ENCODE measurements at places on chromosomes 7 and 10.

DNA sequence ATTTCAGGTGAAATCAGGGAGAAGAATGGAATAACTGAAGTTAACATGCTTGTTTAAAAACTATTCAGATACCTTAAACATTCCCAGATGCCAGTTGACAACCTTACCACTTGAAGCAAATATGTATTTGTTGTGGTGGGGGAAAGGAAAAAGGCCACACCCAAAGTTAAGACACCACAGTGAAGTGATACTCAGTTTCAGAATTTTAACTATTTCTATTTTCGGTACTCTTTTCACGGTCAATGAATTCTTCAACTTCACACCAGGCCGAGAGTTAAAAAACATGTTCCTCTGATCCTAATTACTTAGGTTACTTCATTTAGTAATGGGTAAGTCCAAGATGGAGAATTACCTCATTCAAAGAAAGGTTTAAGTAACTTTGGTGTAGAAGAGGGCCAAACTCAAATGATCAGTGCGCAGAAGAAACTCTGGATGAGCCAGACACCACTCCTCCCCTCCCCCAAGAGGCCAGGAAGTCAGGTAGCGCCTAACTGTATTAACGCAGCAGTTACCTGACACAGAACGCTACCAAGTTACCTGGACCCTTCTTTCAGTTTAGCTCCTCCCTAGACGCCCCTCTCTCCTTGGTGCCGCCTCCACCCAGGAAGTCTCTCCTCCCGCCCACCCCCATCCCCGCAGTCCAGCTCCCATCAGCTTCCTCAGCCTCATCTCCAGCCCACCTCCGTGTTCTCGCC is 700 bp downstream of the MTPN start:
- peak; percentile 1 for DNase-seq

GRCh38 chr10:15719899-15720634 is at the start of gene ITGA8:
ITGA8 (minus strand) TSS chr10:15719922; CDS start chr10:15719771, 151 bp downstream.
- DNase-seq = no peak

DNA sequence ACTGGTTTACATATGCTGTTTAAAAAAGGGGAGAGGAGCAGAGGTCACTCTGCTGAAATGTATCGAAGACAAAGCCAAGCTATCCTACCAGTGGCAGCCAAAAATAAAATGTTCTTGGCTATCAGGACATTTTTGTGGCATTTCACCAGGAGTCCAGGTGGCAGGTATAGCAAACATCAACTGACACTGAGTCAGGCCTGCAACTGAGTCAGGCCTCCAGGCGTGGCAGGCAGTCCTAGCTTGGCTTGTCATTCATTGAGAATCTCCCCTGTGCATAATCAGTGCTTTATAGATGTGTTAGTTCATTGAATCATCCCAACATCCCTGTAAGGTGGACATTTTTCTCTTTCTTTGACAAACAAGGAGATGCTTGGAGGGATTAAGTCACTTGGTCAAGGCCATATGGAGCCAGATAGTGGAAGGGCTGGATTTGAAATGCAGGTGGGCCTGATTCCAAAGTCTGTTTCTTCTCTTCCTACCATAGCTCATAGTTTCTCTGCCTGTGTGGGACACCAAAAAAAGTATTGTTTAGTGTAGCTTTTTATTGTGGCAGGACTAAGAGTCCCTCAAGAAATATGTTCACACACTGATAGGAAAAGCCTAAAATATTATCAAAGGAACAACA is 4.3 kb downstream of the DYNC1I1 start:
- no peak for DNase-seq

DNA sequence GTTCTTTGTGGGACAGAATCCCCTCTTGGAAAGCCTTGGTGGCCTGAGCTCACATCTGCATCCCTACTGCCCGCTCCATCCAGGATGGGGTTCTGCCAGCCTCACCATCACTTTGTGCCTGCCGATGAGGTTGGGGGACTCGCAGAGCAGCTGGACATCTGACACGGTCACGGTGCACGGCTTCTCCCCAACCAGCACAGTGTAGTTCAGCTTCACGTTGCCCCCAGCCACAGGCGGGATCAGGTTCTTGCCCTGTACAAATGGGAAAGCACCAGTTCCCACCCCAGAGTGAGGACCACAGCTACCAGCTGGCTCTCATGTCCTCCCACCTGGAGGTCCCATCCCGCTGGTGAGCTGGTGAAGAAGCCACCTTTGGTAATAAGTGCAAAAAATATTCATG is 395.8 kb downstream of the PLXNA4 start:
- no peak for DNase-seq

DNA sequence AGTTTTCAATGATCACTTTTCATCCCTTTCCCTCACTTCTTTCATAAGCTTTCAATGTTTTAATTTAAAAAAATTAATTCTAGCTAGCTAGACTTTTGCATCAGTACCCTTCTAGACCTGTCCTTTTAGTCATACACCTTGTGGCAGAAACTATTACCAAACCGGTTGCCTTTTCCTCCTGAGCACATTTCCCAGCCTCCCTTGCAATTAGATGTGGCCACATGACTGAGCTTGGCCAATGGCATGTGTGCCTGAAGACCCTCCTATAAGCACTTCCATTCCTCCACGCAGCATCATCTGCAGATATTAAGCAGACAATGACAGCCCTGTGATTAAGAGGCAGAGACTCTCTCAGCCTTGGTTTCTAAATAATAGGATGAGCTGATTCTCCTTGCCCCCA is 12.3 kb downstream of the DKK1 start:
- DNase-seq = no peak

DNA sequence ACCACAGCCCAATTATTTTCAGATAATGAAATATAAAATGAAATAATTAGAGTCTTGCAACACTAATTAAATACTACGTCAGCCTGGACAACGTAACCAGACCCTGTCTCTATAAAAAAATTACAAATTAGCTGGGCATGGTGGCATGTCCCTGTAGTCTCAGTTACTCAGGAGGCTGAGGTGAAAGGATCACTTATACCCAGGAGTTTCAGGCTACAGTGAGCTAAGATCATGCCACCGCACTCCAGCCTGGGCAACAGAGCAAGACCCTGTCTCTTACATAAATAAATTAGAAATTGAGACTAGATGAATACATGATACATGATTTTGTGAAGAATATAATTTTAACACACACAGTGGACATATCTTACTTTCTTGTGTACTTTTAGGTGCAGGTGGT is 18.4 kb downstream of the TIAL1 start:
- no peak for DNase-seq

DNA sequence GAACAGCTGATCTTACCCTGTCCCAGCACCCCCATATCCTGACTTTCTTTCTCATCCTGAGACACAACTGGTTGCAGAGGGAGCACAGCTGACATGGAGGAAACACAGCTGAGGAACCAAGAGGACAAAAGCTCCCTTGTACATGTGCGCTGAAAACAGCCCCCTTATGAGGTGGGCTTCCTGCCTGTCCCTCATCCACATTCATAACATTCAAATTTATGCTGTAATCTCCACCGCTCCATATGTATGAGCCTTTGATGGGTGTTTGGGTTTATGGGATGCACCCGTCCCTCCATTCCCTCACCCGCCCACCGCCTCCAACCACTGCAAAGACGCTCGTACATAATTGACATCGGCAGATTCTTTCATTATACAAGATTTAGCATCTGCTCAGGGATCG is 49.6 kb upstream of the BTRC start:
- no peak for DNase-seq

DNA sequence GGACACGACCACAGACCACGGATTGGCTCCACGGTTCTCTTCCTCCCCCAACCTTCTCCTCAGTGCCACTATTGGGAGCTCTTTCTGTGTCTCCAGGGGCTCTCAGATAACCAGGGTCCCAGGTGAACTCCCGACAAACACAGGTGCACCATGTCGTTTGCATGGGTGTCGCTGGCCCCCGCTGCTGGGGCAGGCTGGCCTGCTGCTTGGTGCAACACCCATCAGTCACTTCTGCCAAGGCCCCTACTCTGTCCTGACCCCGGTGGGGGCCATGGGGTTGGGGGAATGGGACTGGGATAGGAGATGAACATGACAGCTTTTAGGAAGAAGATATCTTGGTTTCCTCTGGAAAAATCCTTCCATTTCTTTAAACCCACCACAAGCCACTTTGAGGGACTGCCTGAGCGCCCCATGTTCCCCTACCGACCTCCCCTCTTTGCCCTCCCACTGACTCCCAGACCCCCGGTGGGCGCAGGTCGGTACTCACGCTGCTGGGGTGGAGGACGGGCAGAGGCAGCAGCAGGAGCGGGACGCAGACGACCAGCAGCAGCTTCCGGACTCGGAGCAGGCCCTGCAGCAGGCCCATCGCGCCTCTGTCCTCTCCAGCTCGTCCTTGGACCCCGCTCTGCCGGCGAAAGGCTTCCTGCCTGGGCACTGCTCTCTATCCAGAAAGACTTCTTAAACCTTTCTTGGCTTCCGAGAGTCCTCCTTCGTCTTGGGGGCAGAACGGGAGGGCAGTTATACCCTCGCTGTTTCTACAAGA is 894 bp downstream of the SLC13A4 start:
- no peak for DNase-seq

DNA sequence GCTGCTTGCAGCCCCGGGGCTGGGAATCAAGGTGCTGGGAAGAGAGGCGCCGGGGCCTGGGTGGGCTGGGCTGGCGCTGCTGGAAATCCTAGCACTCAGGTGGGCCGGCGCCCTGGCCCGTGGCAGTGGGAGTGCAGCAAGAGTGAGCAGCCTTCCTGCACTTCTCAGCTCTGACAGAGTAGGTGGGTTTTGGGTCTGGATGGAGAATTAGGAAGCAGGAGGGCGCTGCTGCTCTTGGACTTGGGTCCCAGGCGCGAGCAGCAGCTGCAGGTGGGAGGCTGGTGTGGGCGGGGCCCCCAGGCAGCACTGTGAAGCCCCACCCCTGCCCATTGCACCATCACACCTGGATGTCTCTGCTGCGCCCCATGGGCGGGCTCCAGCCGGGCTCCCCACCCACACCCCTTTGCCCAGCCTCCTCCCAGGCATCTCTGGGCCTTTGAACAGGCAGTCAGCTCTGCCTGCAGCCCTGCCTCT is 6.0 kb downstream of the BRI3 start:
- DNase-seq = no peak

GRCh38 chr7:139745678-139746143 is 32.1 kb downstream of the HIPK2 start:
- DNase-seq = no peak

GRCh38 chr10:102549549-102549948 is 45.8 kb downstream of the SUFU start:
- DNase-seq = no peak

GRCh38 chr10:119651514-119652360 is 557 bp downstream of the BAG3 start:
- DNase-seq = no peak

GRCh38 chr7:33757050-33757449 is 148.3 kb upstream of the BMPER start:
- no peak for DNase-seq

DNA sequence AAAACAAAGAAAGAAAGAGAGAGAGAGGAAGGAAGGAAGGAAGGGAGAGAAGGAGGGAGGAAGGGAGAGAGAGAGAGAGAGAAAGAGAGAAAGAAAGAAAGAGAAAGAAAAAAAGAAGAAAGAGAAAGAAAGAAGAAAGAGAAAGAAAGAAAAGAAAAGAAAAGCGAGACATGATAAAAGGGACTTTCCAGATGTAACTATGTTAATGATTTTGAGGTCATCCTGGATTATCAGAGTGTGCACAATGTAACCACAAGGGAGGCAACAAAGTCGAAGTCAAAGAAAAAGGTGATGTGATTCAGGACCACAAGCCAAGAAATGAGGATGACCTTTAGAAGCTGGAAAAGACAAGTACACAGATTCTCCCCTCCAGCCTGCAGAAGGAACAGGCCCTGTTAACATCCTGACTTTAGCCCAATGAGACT is 48.9 kb upstream of the PAX2 start:
- DNase-seq = no peak

DNA sequence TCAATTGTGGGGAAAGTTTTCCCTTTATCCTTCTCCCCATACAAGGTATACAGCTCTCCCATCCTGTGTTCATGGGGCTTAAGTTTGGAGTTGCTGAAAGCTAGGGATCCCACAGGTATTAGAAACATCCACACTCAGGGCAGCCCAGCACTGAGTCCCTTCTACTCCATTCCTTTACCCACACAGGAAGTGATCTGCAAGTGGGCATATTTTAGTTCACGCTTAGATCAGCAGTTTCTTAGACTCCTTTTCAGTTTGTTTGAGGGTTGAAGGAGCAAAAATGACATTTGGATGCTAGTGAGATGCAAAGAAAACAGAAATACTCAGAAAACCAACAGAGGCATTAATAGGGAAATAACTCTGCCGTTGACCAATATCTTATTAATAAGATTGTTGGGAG is 134.7 kb downstream of the VPS50 start:
- no peak for DNase-seq

DNA sequence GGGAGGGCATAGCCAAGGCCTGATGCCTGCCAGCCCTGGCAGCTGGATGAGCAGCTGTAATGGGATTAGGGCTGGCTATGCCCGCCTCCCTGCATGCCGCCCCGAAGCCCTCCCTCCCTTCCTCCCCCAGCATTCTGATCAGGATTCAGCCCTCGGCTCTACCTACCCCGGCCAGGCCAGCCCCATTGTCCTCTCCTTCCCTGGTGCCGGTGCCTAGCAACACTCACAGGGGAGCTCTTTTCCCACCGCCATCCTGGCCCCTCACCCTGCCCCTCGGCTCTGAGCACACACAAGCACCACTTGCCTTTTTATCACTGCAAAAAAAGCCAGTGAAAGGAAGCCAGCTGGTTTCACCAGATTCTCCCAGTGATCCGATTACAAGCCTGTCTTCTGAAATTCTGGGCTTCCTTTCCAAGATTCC is 9.0 kb upstream of the ADCYAP1R1 start:
- no peak for DNase-seq

- no peak for DNase-seq
Observed at GRCh38 chr10:125407000-125407502, 246.7 kb upstream of the CTBP2 start.

Measured in stimulated activated CD4-positive, alpha-beta T cell treated with anti-CD3 and anti-CD28 coated beads, TNF-alpha, amount 100 ng/mL, for 48 hours (primary cell).